ENCODE measurements at places on chromosomes 13 and 19. TPM values are rescaled to one million over a fixed set of nuclear protein-coding genes. Genes with fewer than 3 reads are reported as not detected.

- no peaks in the 10 kb centered on the region for H3K27me3 ChIP-seq
- H3K27ac ChIP-seq, result no peak overlapping the region
- no peak for DNase-seq
- peaks cover 9% of the 10 kb centered on the region for H3K4me1 ChIP-seq
- H3K36me3 ChIP-seq, result peaks cover 23% of the 10 kb centered on the region
Measured at GRCh38 chr19:12641456-12641855, 25.1 kb downstream of the MAN2B1 start.

DNA sequence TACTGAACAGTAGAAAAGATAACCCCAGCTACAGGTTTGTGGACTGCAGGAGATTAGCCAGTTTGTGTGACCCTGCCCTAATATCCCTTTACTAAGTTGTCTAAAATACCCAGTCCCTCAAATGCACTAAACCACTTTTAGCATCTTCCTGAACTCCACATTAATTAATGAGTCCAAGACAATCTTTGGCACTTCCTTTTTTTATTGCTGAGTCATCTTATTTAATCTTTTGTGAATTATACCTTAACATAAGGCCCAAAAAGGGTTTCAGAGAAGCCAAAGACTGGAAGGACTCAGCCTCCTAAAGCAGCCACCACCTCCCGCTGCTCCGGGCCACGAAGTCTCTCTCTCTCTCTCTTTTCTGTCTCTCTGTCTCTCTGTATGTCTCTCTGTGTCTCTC, 48.8 kb upstream of the PDCD5 start:
- no peaks in the 10 kb centered on the region for H3K4me1 ChIP-seq
- H3K27ac ChIP-seq, result no peak overlapping the region
- no peak for DNase-seq
- no peaks in the 10 kb centered on the region for H3K27me3 ChIP-seq
- no peaks in the 10 kb centered on the region for H3K36me3 ChIP-seq

GRCh38 chr13:49936968-49937273, 781 bp upstream of the SPRYD7 start:
- H3K4me1 ChIP-seq, result peaks cover 13% of the 10 kb centered on the region
- H3K27ac ChIP-seq, result peak overlapping the region; percentile 15
- H3K36me3 ChIP-seq, result no peaks in the 10 kb centered on the region
- peak overlapping the region; percentile 94 for H3K4me3 ChIP-seq

- H3K4me3 ChIP-seq, result no peak overlapping the region
- H3K27ac ChIP-seq, result no peak overlapping the region
- peak; percentile 92 for DNase-seq
- peaks cover 65% of the 10 kb centered on the region for H3K36me3 ChIP-seq
- peaks cover 17% of the 10 kb centered on the region for H3K4me1 ChIP-seq
- no peaks in the 10 kb centered on the region for H3K27me3 ChIP-seq
Measured at GRCh38 chr19:39474139-39474620, 6.5 kb upstream of the TIMM50 start.

NAPSA gene
- 18.0 TPM for total RNA-seq

DUXA gene
- total RNA-seq, result not detected

COL5A3 gene
- total RNA-seq, result 0.63 TPM

USHBP1 gene
- total RNA-seq, result 0.30 TPM

ZSCAN4 gene
- total RNA-seq, result not detected

LMTK3 gene
- 3.6 TPM for total RNA-seq
